ENCODE measurements at places on chromosomes 7 and 10.

- no peak for DNase-seq
These were observed 11.7 kb downstream of the PLAC9 start for GRCh38 chr10:80144067-80144695.

GRCh38 chr7:11343818-11344413 lies 370.2 kb downstream of the PHF14 start:
- DNase-seq: no peak

DNA sequence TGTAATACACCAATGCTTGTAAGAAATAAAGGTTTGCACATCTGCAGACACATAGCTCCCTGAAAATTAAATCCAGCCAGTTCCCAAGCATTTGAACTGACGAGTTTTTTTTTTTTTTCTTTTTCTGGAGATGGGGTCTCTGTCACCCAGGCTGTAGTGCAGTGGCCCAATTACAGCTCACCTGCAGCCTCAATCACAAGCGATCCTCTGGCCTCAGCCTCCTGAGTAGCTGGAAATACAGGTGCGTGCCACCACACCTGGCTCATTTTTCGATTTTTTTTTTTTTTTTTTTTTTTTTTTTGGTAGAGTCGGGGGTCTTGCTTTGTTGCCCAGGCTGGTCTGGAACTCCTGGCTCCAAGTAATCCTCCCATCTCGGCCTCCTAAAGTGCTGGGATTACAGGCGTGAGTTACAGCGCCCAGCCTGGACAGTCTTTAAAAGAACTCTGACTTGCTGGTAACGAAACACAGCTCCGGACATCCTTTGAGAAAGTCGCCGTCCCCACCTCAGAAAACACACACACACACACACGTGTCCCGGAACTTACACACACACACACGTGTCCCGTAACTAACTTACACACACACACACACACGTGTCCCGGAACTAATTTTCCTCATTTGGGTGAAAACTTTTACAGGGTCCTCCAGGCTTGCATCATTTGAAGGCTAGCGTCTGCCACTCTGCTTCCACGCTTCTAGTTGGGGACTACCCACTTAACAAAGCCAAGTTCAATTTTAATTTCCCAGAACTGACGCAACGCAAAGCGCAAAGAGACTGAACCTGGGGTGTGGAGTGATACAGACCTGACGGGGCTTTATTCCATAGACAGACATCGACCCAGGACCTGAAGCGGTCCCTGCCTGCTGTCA lies 18.6 kb downstream of the OCM2 start:
- DNase-seq: no peak

DNA sequence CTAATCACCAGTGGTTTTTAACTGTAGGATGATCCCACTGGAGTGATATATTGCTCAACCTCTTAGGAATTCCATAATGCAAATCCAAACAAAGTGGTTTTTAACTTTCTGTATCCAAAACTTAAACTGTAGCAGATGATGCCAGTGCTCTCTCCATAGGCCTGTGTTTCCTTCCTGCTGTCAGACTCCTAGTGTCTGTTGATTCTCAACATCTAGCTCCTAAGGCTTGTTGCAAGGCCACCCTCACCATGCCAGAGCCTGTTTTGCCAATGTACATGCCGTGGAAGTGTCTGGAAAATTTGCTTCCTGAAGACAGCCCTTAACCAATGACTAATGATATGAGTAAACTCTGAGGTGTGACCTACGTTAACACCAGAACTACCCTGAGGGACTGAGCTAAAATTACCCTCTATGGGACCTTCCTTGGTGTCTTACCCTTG lies 39.3 kb downstream of the C1GALT1 start:
- no peak for DNase-seq

GRCh38 chr10:111578076-111578475 lies 501.2 kb downstream of the ADRA2A start:
- no peak for DNase-seq

DNA sequence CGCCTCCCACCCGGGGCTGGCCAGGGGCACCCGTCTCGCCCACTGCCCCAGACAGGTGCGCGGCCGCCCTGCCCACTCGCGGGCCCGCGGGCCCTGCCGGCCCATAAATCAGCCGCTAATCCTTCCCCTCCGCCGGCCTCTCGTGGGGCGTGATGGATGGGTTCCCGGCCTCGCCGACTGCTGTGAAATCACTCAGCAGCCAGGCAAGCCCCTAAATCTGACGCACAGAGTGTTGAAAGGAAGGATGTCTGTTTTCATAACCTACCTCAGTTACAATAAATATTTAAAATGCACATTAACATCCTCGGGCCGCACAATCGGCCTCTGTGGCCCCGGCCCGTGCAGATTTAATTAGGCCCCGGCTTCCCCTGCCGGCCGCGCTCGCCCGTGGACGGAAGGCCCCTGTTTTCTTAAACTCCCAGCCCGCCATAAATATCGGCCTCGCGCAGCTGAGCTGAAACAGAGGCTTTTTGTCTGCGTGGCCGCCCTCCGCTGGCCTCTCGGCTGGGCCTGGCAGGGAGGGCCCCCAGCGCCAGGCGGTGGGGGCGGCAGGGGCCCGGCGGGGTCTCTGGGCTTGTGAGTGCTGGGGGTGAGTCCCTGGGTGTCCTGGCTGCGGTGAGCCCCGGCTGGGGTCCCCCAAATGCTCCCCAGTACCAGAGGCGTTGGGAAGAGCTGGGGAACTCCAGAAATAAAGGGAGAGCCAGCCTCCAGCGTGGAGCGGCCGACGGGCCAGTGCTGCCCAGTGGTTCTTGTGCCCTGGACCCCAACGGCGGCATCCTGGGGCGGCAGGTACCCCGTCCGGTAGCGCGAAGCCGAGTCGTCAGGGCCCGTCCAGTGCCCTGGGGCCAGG lies 90.7 kb downstream of the UNCX start:
- no peak for DNase-seq

- DNase-seq: no peak
These were observed 1.1 kb downstream of the ODAD2 start for GRCh38 chr10:27997865-27998177.

DNA sequence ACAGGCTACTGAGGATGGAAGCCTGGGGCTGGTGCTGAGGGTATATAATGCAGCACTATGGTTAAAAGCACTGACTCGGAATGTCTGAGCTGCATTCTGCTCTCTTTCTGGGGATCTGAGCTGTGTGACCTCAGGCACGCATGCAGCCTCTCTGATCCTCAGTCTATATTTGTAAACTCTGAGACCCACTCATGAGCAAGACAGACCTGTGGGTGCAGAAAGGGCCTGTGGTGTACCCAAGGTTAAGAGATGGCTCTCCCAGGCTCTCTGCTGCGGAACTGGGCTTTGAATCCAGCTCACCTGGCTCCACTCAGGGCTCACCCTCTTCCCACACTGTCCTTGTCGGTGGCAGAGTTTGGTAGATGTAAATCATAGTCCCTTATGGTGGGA lies 89.9 kb downstream of the CHST15 start:
- no peak for DNase-seq

GRCh38 chr7:2141651-2142050 lies 91.1 kb downstream of the MAD1L1 start:
- DNase-seq: no peak

- no peak for DNase-seq
These were observed 28.2 kb upstream of the ZNF32 start for GRCh38 chr10:43676901-43677300.

GRCh38 chr7:46671108-46671769 lies 750.2 kb upstream of the IGFBP3 start:
- DNase-seq: no peak

- no peak for DNase-seq
These were observed 235.5 kb downstream of the GRM8 start for GRCh38 chr7:127017196-127017595.

GRCh38 chr10:42477170-42477569 lies 161.2 kb downstream of the ZNF33B start:
- no peak for DNase-seq

DNA sequence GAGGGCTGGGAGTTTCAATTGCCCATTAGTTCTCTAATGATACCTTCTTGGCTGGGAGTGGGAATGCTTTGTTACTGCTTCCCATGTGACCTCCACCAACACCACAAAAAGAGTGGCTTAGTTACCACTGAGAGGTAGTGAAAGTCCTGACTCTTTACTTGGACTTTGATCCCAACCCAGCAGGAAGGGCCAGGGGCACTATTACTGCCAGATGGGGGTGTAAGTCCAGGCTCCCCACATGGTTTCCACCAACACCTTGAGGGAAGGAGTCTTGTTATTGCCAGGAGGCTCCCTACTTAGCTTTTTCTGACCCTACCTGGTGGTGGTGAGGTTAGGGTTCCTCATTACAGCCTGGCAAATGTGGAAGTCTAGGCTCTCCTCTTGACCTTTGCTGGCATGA lies 11.4 kb downstream of the GGCT start:
- no peak for DNase-seq

DNA sequence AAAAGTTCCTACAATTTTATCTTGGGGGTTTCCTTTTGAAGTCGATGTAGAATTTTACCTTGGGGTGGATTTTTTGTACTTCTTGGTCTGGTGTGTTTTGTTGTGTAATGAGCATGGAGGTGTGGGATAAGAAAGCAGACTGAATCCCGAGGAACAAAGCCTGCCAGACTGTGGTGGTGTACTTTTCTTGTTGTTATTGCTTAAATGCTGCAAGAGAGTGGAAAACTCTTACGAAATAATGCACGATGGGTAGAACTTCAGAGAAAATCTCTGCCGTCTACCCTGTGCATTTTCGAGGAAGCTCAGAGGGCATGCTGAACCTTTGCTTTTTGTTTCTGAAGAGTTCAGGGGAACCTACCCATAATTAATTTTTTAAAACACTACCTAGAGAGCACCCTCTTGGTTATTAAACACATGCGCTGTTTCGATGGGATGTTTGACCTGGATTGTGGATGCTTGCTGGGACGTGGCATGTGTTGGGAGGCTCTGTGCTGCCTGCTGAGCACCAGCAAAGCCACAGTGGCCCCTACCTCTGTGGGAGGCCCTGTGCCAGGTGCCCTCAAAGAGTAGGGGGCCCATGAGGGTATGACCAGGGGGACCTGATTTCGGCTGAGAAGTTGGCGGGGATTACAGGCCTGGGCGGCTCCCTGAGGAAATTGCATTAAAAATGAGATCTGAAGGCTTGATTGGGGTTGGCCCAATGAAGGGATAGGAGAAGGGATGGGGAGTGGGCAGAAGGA lies 94.1 kb downstream of the TCF7L2 start:
- no peak for DNase-seq

GRCh38 chr7:33901199-33901598 lies 4.1 kb upstream of the BMPER start:
- DNase-seq: no peak
